Stimulated activated CD8-positive, alpha-beta memory T cell treated with anti-CD3 and anti-CD28 coated beads, Interleukin-4, amount 100 ng/mL, for 1 hour (primary cell): ENCODE measurements at places on chromosomes 6 and 20.

- DNase-seq = no peak
Measured at GRCh38 chr20:54189630-54190029, 15.8 kb upstream of the CYP24A1 start.

- no peak for DNase-seq
Measured at GRCh38 chr20:7693761-7694160, 246.5 kb downstream of the HAO1 start.

DNA sequence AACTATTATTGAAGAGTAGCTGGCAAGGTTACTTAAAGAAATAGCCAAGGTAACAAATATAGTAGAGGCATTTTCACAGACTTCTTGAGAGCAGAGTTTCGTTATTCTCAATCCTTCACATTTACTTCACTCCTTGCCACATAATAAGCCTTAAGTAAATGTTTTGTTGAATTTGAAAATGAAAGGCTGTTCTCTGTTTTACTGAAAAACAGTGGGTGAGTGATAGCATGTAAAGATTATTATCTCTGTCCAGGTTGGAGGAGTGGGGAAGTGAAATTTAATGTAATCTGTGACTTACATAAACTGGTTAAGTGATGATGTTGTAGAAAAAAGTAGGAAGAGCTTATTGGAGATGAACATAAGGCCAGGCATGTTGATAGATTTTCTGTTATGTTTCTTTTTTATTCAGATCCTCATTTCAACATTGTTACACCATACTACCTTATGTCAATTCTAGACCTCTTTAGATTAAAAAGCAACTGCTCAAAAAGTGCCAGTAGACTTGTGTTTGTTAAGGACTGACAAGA lies 55.0 kb downstream of the QKI start:
- no peak for DNase-seq

GRCh38 chr6:30778001-30778635 lies 33.8 kb upstream of the IER3 start:
- no peak for DNase-seq

DNA sequence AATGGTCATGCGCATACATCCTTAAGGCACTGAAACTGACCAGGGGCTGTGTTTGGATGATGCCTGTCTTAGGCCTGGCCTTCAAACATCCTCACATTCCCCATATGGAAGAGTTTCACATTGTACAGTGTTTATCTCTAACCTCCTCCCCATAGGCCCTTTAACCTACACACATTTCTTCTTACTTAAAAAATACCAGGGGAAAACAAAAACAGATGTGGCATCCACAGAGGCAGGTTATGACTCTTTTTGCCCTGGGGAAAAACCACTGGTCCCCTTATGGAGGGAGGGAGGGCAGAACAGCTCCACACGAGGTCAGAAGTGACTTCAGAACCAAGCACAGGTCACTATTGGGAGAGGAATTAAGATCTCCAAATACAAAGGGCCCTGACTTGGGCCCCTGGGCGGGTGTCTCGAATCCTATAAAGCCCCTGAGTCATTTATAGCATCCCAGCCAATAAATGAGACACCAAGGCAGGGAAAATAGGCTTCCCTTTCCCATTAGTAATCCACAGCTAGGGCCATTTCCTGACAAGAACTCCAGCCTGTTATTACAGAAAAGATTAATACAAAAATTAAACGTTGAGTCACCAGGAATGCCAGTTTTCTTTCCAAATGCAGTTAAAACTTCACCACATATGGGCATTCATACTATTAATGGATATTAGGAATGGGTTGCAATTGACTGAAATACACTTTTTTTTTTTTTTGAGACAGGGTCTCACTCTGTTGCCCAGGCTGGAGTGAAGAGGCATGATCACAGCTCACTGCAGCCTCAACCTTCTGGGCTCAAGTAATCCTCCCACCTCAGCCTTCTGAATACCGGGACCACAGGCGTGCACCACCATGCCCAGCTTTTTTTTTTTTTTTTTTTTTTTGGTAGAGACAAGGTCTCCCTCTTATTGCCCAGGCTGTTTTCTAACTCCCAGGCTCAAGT lies 107.2 kb downstream of the ATP9A start:
- DNase-seq = no peak

GRCh38 chr20:51350941-51351631 lies 191.4 kb downstream of the NFATC2 start:
- no peak for DNase-seq

GRCh38 chr6:110097443-110097842 lies 82.0 kb downstream of the WASF1 start:
- DNase-seq = no peak

GRCh38 chr6:44148306-44148705 lies 10.3 kb upstream of the CAPN11 start:
- no peak for DNase-seq

- DNase-seq = no peak
Measured at GRCh38 chr6:139784222-139784769, 409.8 kb upstream of the CITED2 start.

GRCh38 chr20:6636209-6637159 lies 131.0 kb upstream of the BMP2 start:
- DNase-seq = no peak

- no peak for DNase-seq
Measured at GRCh38 chr6:89763550-89763949, 56.0 kb downstream of the MDN1 start.

DNA sequence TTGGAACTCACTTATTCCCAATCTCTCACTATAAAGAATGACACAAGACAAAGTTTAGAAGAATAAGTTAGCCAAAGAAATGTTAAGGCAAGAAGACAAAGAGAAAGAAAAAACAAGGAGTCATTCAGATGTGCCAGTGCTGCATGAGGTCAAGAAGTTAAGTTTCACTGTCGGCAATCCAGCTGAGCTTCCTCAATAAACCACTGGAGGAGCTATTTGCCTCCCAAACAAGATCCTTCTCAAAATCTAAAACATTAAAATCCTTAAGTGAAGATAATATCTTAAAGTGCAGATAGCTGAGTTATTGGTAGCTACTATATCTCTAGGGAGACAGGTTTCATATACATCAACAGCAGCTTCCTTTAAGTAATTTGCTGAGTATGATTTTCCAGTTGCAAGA lies 512.3 kb downstream of the HDGFL1 start:
- DNase-seq = no peak

GRCh38 chr6:82072121-82072521 lies 175.4 kb downstream of the IBTK start:
- no peak for DNase-seq

DNA sequence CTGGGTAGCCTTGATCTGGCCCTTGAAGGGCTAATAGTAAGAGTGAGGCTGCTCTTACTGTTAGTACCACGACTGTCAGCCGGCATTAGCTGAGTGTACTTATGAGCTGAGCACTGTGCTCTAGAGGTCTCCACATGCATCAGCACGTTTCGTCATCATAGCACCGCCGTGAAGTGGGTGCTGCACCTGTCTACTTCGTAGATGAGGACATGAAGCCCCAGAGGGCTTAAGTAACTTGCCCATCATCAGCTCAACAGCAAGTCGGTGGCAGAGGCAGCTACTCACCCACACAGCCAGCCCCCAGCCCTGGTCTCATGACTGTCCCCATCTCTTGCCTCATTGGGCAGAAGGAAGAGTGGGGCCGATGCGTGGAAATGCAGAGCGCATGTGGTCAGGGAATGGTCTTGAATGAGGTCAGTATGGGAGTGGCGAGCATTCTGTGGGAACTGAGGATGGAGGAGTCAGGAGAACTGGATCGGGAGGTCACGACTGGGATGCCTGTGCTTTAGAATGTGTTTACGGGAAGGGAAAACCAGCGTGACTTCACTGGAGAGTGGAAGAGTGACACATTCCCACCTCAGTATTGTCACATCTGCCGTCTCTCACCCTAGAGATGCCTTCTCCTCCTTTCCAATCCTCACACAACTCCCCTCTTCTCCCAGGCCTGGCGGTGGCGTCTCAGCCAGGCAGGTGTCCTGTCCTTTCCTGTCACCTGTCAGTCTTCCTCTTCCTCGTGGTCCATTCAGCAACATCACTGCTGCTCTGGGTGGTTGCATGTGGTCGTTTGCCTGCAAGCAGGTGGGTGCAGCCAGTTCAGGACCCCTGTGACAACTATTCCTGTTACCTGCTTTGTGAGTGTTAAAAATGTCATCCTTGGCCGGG lies 6.0 kb downstream of the SYTL3 start:
- DNase-seq = no peak

DNA sequence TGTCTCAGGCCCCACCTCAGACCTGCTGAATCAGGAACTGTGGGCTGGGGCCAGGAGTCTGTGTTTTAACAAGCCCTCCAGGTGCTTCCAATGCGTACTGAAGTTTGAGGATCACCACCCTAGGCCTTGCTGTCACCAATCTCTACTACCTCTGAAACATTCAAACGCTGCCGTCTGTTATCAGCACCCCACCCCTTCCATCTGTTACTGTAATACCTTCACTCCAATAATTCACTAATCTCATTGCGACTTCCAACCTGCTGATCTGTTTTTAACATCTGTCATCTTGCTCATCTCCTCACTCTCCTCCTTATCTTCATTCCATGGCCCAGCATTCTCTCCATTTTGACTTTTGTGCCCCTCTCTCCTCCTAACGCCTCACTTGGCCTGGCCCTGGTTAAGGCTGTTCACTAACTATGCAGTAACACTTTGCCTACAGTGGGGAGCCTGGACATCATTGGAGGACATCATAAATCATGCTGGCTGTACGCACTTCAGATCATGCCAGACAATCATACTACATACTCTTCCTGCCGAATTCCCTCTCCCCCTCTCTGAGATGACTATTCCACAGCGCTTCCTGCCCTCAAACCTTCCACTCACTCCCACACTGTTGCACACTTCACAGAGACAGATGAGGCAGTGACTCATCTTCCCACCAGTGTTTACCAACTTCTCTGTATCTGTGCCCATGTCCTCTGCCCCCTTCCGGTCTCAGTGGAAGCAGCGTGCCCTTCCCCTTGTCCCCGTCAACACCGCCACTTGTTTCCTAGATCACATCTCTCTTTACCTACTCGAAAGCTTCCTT lies 3.0 kb upstream of the GUCA1B start:
- DNase-seq = no peak

DNA sequence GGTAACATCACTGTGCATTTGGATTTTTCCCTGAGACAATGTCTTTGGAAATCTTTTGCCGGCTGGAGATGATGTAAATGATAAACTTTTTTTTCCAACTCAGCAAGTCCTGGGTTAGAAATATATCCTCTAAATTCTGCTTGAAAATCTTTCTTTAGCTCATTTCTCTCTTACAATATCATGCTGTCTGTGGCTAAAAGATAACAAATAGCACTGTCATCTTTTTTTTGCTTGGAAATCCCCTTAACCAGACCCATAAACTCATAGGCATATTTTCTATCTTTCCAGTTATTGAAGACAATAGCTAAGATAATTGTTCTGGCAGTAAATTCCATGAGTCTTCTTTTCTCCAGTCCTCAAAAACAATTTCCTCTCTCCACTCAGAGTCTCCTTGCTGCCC lies 481.5 kb downstream of the NKAIN2 start:
- DNase-seq = no peak

GRCh38 chr6:37731371-37731770 lies 33.7 kb upstream of the MDGA1 start:
- DNase-seq = no peak

DNA sequence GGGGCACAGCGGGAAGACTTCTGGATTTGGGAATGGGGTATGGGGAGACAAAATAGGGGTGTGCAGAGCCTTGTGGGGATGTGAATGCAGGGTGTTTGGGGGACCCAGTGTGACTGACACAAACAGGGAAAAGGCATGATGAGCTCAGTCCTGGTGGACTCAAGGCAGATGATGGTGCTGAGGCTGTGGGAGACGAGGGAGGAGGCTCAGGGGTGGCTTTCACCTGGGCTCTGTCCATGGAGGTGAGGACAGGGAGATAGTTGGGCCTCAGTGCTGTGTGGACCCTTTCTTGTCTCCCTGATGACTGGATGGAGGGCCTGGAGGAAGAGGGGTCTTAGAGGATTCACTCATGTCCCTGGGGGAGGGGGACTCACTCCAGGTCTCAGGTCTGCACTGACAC lies 26.2 kb upstream of the MICB start:
- no peak for DNase-seq

- DNase-seq = no peak
Measured at GRCh38 chr20:877814-878213, 38.3 kb downstream of the ANGPT4 start.

- DNase-seq = no peak
Measured at GRCh38 chr20:46182276-46183200, 64.4 kb downstream of the CD40 start.

DNA sequence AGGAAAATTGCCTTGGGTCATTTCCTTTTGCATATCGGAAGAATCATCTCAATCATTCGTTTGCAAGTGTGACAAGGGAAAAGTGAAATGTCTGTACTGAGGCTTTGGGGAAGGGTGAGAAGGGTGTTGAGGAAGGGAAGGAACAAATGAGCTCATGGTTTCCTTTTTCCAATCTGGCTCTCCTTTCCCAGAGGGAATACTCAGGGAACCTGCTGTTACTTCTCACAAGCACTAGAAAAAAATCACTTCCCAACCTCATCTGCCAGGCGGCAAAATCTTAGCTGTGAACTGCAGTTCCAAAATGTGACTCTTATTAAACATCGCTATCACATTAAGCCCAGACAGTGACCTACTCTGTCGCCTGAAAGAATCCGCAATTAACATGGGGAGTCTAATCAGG lies 258.1 kb downstream of the ZNF217 start:
- no peak for DNase-seq

- no peak for DNase-seq
Measured at GRCh38 chr6:28816909-28817807, 106.6 kb downstream of the TRIM27 start.

DNA sequence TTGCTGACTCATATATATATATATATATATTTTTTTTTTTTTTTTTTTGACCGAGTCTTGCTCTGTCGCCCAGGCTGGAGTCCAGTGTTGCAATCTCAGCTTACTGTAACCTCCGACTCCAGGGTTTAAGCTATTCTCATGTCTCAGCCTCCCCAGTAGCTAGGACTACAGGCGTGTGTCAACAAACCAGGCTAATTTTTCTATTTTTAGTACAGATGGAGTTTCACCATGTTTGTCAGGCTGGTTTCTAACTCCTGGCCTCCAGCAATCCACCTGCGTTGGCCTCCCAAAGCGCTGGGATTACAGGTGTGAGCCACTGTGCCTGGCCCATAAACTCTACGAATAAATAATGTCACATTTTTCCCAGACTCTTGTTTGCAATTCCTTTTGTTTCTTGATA lies 4.8 kb downstream of the LRP11 start:
- DNase-seq = no peak

GRCh38 chr6:1538369-1538768 lies 71.3 kb upstream of the FOXC1 start:
- DNase-seq = no peak

GRCh38 chr6:43629505-43630300 lies 639 bp upstream of the GTPBP2 start:
- DNase-seq = peak; percentile 60

DNA sequence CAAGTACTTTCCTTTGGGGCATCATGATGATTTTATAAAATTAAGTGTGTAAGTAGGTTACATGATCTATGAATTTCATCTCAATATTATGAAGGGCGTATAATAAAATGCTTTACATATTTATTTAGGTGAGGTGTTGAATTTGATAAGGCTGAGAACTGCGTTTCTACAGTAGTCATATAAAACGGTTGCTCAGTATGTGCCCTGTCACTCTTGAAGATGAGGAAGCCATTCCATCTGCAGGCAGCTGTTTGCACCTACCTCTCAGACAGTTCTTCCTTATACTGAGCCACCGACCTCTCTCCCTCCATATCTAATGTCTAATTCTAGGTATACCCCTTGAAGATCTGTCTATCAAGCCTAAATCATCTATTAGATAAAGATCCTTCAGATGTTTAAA lies 16.1 kb downstream of the NCOA7 start:
- DNase-seq = no peak
